Psoas muscle (tissue), 8 donors: ENCODE measurements at places on chromosomes 7 and 10.

- H3K4me3 ChIP-seq: peak within 1 kb of the TSS; percentile 70
- DNase-seq: peak; percentile 77
- peaks cover 5% of the 10 kb centered on the region for H3K4me1 ChIP-seq
- no peaks in the 10 kb centered on the region for H3K36me3 ChIP-seq
- H3K27ac ChIP-seq: no peak within 1 kb of the TSS
Observed at GRCh38 chr7:149773446-149774236, at the start of gene ZNF467. TSS of gene ZNF467 (minus strand) at chr7:149773588. CDS start at chr7:149771032, 2,556 bp downstream.

DNA sequence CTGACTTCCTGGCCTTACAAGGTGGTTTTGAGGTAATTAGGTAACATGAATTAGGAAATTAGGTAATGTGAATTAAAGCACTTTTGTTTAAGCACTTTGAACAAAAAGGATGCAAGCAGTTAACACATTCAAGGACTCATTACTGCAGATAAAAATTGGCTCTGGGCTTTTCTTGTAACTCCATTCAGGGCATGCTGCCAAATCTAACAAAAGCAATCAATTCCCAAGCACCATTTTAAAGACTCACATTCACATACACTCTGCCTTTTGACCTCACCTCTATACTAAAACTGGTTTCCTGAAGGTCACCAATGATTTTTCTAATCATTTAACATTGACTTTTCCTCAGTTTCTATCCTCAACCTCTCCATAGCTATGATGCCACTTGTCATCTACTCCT, 251.2 kb upstream of the RHOBTB1 start:
- H3K4me1 ChIP-seq: peaks cover 13% of the 10 kb centered on the region
- H3K27ac ChIP-seq: no peak overlapping the region
- no peak overlapping the region for H3K4me3 ChIP-seq
- H3K27me3 ChIP-seq: no peaks in the 10 kb centered on the region
- DNase-seq: no peak

GRCh38 chr7:128938544-128939074, 882 bp downstream of the IRF5 start:
- H3K36me3 ChIP-seq: no peaks in the 10 kb centered on the region
- H3K4me1 ChIP-seq: no peaks in the 10 kb centered on the region
- peak overlapping the region; percentile 70 for H3K4me3 ChIP-seq
- H3K27me3 ChIP-seq: peaks cover 46% of the 10 kb centered on the region

- DNase-seq: peak; percentile 57
- H3K4me1 ChIP-seq: peaks cover 22% of the 10 kb centered on the region
- no peaks in the 10 kb centered on the region for H3K27me3 ChIP-seq
- no peaks in the 10 kb centered on the region for H3K36me3 ChIP-seq
Observed at GRCh38 chr10:101227429-101228152, 1.7 kb downstream of the LBX1 start.

- H3K4me1 ChIP-seq: no peaks in the 10 kb centered on the region
- H3K27me3 ChIP-seq: no peaks in the 10 kb centered on the region
- H3K27ac ChIP-seq: no peak overlapping the region
- no peak overlapping the region for H3K4me3 ChIP-seq
Observed at GRCh38 chr10:76733441-76733936, 904.1 kb downstream of the KCNMA1 start.

DNA sequence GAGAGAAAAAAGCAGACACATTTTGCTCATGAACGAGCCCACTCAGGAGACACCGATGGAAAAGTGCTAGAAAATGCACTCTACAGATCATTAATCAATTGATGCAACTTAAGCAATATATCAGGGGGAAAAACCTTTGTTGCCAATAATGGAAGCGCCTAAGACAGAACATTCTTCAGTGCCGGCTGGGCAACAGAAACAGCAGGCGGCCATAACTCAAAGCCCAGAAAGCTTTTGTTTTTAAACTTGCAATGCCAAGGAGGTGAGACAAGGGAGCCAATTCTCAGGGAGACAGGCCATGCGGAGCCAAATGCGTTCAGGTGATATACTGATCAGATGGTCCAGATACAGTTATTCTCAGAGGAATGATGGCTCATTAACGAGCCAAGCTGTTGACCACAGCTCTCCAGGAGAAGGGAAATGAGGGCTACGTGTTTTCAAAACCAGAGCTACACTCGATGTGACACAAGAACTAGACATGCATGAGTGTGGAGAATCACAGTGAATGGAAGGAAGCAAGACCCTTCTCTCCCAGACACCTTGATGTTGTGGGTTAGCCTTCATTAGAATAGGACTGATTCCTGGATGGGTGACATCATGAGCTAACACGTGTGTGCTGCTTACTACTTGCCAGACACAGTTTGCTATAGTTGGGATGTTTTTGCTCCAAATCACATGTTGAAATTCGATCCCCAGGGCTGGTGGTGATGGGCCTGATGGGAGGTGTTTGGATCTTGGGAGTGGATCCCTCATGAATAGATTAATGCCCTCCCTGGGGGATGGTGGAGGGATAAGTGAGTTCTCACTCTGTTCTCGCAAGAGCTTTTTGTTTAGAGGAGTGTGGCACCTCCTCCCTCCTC, 79.1 kb upstream of the KCNMA1 start:
- no peaks in the 10 kb centered on the region for H3K27me3 ChIP-seq
- no peak overlapping the region for H3K27ac ChIP-seq
- H3K4me3 ChIP-seq: no peak overlapping the region

- no peak overlapping the region for H3K4me3 ChIP-seq
- no peak for DNase-seq
- H3K27me3 ChIP-seq: no peaks in the 10 kb centered on the region
- H3K4me1 ChIP-seq: no peaks in the 10 kb centered on the region
Observed at GRCh38 chr7:3482147-3482921, 181.3 kb downstream of the SDK1 start.

- peaks cover 49% of the 10 kb centered on the region for H3K36me3 ChIP-seq
- peak overlapping the region; percentile 22 for H3K4me3 ChIP-seq
- H3K27ac ChIP-seq: peak overlapping the region; percentile 100
- H3K27me3 ChIP-seq: no peaks in the 10 kb centered on the region
Observed at GRCh38 chr10:3775696-3776551, 9.1 kb downstream of the KLF6 start.

DNA sequence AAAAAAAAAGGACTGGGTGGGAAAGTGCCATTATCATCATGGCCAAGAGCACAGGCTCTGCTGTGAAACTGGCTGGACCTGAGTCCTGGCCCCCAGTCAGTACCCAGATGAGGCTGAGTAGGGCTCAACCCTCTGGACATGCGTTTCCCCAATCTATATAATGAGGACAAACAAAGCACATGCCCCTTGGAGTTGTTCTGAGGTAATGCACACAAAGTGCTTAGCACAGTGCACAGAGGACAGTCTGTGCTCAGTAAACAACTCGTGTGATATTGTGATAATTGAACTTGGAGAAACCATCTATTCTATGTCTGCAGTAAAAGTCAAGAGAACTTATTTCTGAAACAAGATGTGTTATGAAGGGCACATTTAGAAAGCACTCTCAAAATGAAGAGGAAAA, 138.8 kb downstream of the KCNMA1 start:
- H3K4me1 ChIP-seq: peaks cover 42% of the 10 kb centered on the region
- no peak overlapping the region for H3K4me3 ChIP-seq
- H3K27ac ChIP-seq: no peak overlapping the region
- no peaks in the 10 kb centered on the region for H3K27me3 ChIP-seq

GRCh38 chr10:75352650-75353049, 48.9 kb downstream of the ZNF503 start:
- no peaks in the 10 kb centered on the region for H3K27me3 ChIP-seq
- H3K4me1 ChIP-seq: no peaks in the 10 kb centered on the region
- H3K27ac ChIP-seq: no peak overlapping the region
- no peak for DNase-seq
- H3K36me3 ChIP-seq: no peaks in the 10 kb centered on the region

GRCh38 chr10:125094806-125095205, 65.6 kb downstream of the CTBP2 start:
- no peak for DNase-seq
- H3K4me3 ChIP-seq: no peak overlapping the region
- no peaks in the 10 kb centered on the region for H3K36me3 ChIP-seq
- H3K27me3 ChIP-seq: no peaks in the 10 kb centered on the region
- H3K4me1 ChIP-seq: peaks cover 76% of the 10 kb centered on the region

- H3K4me3 ChIP-seq: no peak overlapping the region
- DNase-seq: no peak
- H3K27ac ChIP-seq: no peak overlapping the region
- peaks cover 49% of the 10 kb centered on the region for H3K4me1 ChIP-seq
Observed at GRCh38 chr10:24694086-24694485, 29.6 kb downstream of the ARHGAP21 start.

DNA sequence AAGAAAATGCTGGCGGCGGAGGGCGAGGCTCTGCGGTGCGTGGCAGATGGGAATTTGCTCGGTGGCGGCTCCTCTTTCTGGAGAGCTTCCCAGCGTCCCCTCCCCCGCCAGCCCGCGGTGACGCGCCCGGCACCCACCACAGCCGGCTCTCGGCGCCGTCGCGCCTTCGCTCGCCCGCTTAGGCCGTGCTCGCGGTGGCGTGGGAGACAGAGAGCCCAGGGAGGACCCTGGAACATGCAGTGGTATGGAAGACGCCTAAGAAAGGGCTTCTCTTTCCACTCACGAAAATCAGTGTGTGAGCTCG, 576 bp upstream of the CSGALNACT2 start:
- no peaks in the 10 kb centered on the region for H3K36me3 ChIP-seq
- H3K4me1 ChIP-seq: peaks cover 15% of the 10 kb centered on the region
- H3K27ac ChIP-seq: peak overlapping the region; percentile 83
- no peaks in the 10 kb centered on the region for H3K27me3 ChIP-seq
- peak; percentile 68 for DNase-seq

GRCh38 chr7:117630907-117631564, 151.2 kb downstream of the CFTR start:
- H3K4me1 ChIP-seq: no peaks in the 10 kb centered on the region
- H3K27me3 ChIP-seq: no peaks in the 10 kb centered on the region
- DNase-seq: no peak
- H3K4me3 ChIP-seq: no peak overlapping the region
- H3K36me3 ChIP-seq: no peaks in the 10 kb centered on the region

- no peak for DNase-seq
- H3K27ac ChIP-seq: no peak overlapping the region
- H3K27me3 ChIP-seq: no peaks in the 10 kb centered on the region
- H3K36me3 ChIP-seq: no peaks in the 10 kb centered on the region
Observed at GRCh38 chr7:127473409-127473808, 80.9 kb upstream of the ZNF800 start.

- H3K27ac ChIP-seq: no peak overlapping the region
- no peaks in the 10 kb centered on the region for H3K4me1 ChIP-seq
- no peak overlapping the region for H3K4me3 ChIP-seq
- no peak for DNase-seq
- no peaks in the 10 kb centered on the region for H3K27me3 ChIP-seq
Observed at GRCh38 chr7:28595076-28595475, 182.8 kb downstream of the CREB5 start.

DNA sequence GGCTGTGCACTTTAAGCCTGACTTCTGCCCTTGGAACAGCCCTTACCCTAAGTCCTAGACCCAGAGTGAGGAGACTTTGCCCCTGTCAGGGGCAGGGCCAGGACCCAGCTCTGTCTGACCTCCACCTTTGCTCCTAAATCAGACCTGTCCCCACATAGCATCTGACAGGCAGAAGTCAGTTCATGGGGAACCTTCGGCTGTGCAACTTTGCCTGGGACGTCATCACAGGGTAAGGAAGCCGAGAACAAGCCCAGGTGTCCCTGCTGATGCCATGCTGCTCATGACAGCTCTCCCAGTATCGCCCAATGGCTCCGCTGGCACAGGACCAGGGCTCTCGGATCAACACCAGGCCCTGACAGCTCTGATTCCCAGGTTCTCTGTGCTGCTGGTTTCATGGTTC, 55.4 kb downstream of the TNS3 start:
- no peak overlapping the region for H3K4me3 ChIP-seq
- H3K36me3 ChIP-seq: no peaks in the 10 kb centered on the region
- H3K4me1 ChIP-seq: no peaks in the 10 kb centered on the region
- no peak overlapping the region for H3K27ac ChIP-seq
- DNase-seq: no peak

- H3K4me3 ChIP-seq: no peak overlapping the region
- H3K27ac ChIP-seq: no peak overlapping the region
- H3K4me1 ChIP-seq: peaks cover 3% of the 10 kb centered on the region
Observed at GRCh38 chr7:42832667-42833066, 79.2 kb downstream of the C7orf25 start.

DNA sequence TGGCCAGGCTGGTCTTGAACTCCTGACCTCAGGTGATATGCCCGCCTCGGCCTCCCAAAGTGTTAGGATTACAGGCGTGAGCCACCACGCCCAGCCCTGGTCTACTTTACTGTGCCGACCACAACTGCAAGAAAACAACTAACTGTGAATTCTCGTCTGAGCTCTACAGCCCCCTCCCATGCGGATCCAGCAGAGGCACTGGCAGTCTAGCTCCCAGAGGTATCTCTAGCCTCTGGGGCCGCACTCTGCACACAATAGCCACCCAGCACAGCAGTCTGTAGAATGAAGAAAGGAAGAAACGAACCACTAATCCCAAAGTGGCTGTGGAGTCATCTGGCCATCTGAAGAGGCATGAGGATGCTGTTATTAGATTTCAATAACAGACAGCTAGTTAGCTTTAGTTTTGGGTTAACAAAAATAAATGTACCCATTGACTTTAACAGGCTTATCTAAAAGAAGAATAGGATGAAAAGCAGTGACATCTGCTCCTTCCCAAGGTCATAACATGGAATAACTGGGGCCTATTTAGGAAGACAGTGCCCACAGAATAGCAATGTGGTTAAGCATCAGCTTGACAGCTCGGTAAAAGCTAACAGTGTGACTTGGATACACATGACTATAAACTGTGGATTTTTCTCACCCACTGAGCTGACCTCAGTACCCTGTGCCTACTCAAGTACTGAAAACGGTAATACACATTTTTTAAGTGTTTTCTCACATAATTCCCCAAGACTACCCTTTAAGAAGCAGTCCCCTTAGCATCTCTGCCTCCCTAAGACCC, 131.9 kb downstream of the TNS3 start:
- peaks cover 56% of the 10 kb centered on the region for H3K4me1 ChIP-seq
- peak overlapping the region; percentile 94 for H3K27ac ChIP-seq
- peak overlapping the region; percentile 68 for H3K4me3 ChIP-seq
- no peaks in the 10 kb centered on the region for H3K36me3 ChIP-seq
- H3K27me3 ChIP-seq: no peaks in the 10 kb centered on the region
- no peak for DNase-seq

- H3K27ac ChIP-seq: no peak overlapping the region
- H3K27me3 ChIP-seq: no peaks in the 10 kb centered on the region
- H3K36me3 ChIP-seq: no peaks in the 10 kb centered on the region
- no peak for DNase-seq
- no peak overlapping the region for H3K4me3 ChIP-seq
Observed at GRCh38 chr10:118020365-118020764, 26.4 kb downstream of the RAB11FIP2 start.
